ENCODE measurements at places on chromosomes 4 and X.

GRCh38 chrX:49264460-49264859 lies at the start of gene FOXP3:
Gene FOXP3, minus strand, starts transcription at chrX:49264710. Its CDS starts 6,205 bp downstream, at chrX:49258505.
- no peak for DNase-seq

GRCh38 chrX:26788402-26788998 lies 572.5 kb downstream of the MAGEB5 start:
- DNase-seq: no peak

GRCh38 chr4:147942729-147943128 lies 210.8 kb downstream of the ARHGAP10 start:
- DNase-seq: no peak

- no peak for DNase-seq
These were observed 170.2 kb downstream of the ADGRA3 start for GRCh38 chr4:22345678-22346077.

DNA sequence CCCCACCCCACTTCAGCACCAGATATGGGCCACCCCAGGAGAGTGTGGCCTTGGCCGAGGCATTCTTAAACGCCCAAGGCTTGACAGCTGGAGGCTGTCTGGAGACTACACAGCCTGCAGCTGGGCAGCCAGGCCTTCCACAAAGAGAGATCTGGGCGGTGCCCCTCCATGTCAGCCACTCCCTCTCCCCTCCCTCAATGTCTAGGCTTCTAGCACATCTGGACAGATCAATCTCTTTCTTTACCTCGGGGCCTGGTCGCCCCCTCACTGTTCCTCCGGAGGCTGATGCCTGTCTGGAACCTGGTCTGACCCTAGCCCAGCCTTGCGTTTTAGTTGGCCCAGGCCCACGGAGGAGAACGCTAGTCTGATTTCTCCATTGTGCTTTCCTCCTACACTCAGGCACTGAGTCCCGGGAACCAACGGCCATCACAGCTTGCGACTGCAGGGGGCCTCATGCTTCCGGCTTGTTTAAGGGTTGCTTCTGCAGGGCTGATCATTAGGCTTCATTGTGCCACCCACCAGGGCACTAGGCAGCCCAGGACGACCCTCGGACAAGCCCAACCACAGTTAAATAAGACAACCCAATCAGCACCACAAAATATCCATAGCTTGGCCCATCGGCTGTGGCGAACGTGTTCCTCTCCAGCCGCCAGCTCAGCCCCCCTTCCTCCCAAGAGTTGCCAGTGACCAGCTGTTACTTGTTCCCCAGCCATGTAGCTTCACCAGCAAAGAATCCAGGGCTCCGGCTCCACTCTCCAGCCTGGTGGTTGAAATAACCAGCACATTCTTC lies 200.6 kb downstream of the BCOR start:
- no peak for DNase-seq

DNA sequence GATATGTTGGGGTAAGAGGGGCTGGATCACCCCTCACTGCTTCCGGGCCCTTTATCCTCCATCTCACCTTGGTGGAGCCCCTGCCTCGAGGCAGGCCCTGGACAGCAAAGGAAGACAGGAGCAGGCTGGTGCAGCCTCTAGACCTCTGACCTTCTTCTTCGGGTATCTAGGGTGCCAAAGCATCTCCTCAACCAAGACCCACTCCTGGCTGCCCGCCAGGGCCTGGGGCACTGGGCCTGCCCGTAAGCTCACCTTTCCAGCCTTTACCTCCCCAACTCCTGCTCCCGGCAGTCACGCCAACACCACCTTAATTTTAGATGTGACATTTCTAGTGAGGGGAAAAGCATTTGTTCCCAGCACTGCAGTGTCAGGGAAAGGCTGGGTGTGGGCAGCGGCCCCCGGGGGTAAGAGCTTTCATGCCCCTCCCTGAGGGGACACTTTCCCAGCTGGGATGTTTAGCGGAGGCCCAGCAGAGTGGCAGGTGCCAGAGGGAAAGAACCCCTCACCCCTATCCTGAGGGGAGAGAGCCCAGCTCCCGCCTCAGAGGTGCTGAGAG lies 6.7 kb downstream of the MAN2B2 start:
- no peak for DNase-seq

- DNase-seq: no peak
These were observed 13.1 kb downstream of the NEUROG2 start for GRCh38 chr4:112502871-112503270.

DNA sequence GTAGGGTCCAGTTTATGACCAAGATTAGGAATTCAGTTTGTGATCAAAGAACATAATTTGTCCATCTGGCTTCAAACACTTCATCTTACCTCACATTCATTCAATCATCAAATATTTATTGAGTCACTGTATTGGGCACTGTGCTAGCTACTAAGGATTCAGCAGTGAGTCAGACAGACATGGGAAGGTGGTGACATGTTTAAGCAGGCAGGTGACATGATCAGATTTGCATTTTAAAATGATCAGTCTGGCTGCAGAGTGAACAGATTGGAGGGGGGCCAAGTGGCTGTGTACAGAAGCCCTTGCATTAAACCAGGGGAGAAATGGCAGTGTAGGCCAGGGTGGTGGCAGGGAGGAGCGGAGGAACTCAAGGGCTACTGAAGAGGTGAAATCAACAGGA lies 25.1 kb upstream of the APLN start:
- DNase-seq: no peak

GRCh38 chr4:150325872-150326271 lies 247.6 kb downstream of the DCLK2 start:
- DNase-seq: no peak

DNA sequence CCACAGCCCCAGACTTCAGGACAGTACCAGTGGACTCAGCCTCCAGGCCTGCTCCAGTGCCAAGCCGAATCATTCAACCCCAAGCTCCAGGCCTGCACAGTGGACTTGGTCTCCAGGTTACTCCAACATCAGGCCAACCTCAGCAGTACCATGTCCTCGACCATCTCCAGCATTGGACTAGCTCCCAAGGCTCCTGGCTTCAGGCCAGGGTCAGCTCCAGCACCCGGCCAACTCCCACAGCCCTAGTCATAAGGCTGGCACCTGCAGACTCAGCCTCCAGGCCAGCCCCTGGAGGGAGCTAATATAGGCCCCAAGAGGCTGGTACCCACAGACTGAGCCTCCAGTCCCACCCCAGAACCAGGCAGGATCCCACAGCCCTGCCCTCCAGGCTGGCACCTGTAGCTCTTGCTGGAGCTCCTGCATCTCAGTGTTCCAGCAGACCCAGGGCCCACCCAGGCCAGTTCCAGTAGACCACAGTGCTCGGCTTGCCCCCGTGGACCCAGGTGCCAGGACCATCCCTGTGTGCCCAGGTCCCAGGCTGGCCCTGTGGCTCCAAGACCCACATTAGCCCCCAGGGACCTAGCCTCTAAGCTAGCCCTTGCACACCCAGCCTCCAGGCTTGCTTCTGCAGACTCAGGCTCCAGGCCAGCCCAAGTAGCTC lies 25.6 kb downstream of the ZMAT1 start:
- DNase-seq: no peak

DNA sequence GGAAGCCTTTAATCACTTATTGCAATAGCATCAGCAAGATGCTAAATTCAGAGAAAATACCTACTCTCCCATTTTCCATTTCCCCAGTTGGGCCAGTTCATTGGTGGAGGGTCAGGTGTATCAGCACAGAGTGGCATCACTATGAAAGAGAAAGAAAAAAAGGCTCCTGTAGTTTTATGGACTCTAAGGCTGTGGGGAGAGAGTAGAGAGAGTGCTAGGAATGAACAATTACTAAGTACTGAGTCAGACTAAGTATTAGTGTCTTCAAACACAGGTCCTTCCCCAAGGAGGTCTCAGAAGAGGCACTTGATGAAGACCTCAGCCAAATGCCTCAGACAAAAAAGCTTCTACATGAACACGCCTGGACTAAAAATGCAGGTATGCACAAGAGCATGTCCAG lies 1061.9 kb downstream of the FSTL5 start:
- DNase-seq: no peak

GRCh38 chr4:11483046-11483445 lies 54.4 kb upstream of the HS3ST1 start:
- no peak for DNase-seq

GRCh38 chr4:138449938-138450337 lies 207.8 kb upstream of the SLC7A11 start:
- DNase-seq: no peak

DNA sequence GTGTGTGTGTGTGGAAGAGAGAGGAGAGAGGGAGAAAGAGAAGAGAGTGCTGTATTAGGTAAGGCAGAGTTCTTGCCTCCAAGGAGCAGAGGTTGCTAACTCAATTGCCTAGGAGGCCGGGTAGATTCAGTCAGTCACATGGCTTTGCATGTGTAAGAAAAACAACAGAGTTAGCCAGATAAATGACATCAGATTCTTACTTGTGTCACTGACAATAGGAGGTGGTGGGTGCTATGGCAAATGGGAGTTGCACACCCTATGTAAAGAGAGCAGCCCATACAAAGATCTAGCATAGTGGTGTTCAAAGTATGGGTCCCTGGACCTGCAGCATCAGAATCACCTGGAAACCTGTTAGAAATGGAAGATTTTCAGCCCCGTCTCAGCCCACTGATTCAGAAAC lies 14.4 kb upstream of the PGRMC2 start:
- DNase-seq: no peak

DNA sequence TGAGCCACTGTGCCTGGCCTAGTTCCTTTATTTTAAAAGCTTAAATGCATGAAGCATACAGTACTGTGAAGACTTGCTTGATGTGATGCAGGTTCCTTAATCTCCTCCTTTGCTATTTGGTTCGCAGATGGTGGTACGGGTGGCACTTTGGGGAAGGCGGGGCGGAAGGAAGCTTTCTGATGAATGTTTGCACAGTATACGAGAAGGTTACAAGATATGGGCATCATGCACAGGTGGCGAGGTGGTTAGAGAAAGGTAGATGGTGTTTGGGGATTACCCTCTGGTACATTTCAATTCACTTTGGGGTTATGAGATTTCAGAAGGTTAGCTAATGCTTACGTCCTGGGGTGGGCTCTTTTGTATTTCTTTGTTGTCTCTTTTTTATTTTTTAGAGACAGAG lies 17.2 kb downstream of the RHOH start:
- no peak for DNase-seq

GRCh38 chrX:153970357-153971123 lies 1.1 kb downstream of the HCFC1 start:
- no peak for DNase-seq

- DNase-seq: no peak
These were observed 37.0 kb upstream of the FGF13 start for GRCh38 chrX:138748480-138748879.

GRCh38 chr4:111126340-111126739 lies 503.5 kb upstream of the PITX2 start:
- no peak for DNase-seq

GRCh38 chr4:23680671-23681518 lies 209.0 kb downstream of the PPARGC1A start:
- DNase-seq: no peak

- no peak for DNase-seq
These were observed 64.0 kb downstream of the OR13H1 start for GRCh38 chrX:131607792-131608369.

DNA sequence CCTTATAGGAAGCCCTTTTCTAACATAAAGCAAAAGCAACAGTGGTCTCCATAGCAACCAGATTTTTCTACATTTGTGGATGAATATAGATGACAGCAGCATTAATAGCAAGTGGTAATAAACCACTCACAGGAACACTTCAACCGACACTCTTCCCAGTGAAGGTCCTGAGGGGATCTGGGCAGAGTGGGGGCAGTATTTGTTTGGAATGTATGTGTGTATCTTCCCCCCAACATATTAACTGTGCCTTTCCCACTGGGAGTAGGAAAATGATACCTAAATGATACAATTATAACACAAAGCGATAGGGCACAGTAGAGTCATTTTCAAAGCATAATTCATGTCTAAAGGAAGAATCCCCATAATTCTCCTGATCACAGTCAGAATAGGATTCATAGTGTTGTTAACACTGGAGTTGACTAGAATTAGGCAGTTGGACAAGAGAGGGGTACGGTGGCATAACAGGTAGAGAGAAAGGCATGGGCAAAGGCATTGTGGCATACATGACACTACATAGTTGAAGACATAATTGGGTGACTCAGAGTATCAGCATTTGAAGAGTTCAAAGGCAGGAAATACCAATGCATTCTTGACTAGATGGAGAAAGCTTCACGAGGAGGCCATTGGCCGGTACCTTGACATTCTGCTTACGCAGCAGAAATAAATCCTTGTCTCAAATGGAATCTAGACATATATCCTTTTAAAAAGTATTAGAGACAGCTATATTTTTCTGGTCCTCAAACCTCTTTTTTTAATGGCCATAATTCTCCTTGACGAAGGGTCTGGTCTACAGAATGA lies 15.2 kb downstream of the CAPN6 start:
- no peak for DNase-seq

DNA sequence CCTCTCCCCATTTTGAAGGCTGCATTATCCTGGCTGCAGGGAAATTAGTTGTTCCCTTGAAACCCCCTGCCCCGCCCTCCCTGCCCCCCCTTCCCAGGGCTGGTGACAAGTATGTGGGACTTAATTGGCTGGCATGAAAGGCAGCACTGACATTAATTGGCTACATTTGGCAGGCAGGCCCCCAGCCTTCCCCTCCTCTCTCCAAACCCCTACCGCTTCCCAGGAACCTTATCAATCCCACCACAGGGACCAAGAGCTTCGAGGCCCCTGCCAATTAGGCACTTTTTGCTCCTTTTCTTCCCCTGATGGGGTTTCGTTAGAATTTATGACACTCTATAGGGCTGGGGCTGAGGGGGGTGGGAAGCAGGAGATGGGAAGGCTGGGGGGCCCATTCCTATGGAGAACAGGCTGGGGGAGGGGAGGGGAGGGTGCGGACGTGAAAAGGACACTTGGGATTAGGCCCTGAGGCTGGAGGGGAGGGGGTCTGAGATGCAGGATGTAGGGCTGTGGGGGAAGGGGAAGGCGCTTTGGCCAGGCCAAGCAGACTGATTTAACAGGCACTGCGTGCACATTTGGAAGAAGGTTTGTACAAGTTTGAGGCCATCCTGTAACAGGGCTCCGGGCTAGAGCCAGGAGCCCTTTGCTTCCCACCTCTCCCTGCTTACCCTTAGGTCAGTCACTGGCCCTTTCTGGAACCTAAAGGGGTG lies 52.2 kb downstream of the EFNB1 start:
- no peak for DNase-seq

- no peak for DNase-seq
These were observed 11.3 kb upstream of the MYOZ2 start for GRCh38 chr4:119124352-119124751.

GRCh38 chrX:45428831-45429230 lies 228.2 kb upstream of the DIPK2B start:
- DNase-seq: no peak

DNA sequence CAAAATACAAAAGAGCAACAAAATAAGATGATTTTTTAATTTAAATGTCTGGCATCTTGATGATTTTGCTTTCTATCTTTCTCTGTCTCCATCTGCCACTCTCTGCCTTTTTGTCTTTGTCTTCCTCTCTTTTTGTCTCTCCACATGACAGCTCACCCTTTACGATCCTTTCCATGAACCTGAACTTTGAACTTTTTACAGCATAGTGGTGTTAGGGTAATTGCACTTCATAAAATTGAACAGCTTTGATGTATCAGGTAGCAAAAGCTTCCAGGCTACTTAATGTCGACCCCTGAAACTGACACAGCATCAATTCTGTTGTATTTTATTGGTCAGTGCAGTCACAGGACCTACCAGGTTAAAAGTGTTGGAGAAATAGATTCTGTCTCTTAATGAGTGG lies 1517.0 kb downstream of the ADGRL3 start:
- no peak for DNase-seq
